ENCODE measurements at places on chromosomes 2 and 18. TPM values are rescaled to one million over a fixed set of nuclear protein-coding genes. Genes with fewer than 3 reads are reported as not detected.

DNA sequence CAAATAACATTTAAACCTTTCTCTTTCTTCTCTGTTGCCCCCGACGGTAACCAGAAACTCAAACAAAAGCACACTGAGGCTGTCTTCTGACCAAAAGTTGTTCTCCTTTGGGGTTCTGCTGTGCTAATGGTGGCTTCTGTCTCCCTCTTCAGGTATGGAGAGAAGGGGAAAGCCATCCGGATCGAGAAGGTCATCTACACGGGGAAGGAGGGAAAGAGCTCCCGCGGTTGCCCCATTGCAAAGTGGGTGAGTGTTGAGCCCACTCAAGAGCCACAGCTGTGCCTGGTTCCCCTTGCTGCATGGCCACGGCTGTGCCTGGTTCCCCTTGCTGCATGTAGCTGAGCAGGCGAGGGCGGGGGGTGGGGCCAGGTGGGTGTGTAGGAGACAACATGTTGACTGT is 67.4 kb downstream of the BOLA3 start:
- DNase-seq, result no peak
- no peaks in the 10 kb centered on the region for H3K4me1 ChIP-seq
- H3K36me3 ChIP-seq, result peaks cover 25% of the 10 kb centered on the region
- no peaks in the 10 kb centered on the region for H3K27me3 ChIP-seq

GRCh38 chr18:56444201-56444600 is 194.2 kb downstream of the TXNL1 start:
- no peak for DNase-seq
- H3K4me1 ChIP-seq, result no peaks in the 10 kb centered on the region
- no peak overlapping the region for H3K4me3 ChIP-seq
- no peak overlapping the region for H3K27ac ChIP-seq

- H3K27ac ChIP-seq, result no peak overlapping the region
- peaks cover 2% of the 10 kb centered on the region for H3K27me3 ChIP-seq
- no peaks in the 10 kb centered on the region for H3K36me3 ChIP-seq
- DNase-seq, result no peak
- H3K4me1 ChIP-seq, result no peaks in the 10 kb centered on the region
Observed at GRCh38 chr2:159109517-159109916, 141.1 kb downstream of the TANC1 start.

DNA sequence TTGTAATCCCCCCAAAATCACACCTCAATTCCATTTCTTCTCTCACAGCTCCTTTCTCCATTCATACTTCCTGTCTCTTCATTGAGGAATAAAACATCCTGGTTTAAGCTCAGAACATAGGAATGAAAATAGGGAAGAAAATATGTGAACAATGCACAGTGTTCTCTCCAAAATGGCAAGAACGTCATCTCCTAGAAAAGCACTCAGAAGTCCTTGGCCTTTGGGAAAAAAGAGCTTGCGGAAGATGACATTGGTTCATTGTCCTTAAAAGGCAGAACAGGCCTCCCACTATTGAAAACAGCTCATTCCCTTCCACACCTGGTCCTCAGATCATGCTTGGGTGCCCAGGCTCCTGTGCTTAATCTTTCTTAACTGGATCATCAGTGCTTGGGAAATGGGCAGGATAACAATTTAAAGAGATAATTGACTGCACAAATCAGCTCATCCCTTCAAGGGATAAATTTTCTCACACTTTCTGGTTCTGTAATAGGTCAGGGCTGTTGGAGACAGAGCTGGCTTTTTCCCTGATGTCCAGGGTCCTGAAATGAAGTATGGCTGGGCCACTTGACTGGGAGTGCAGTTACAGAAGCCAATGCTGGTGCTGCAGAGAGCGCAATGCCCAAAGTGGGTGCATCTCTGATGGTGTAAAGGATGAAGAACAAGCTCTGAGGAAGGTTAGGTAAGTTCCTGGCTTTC is 69.2 kb downstream of the MARCHF4 start:
- no peaks in the 10 kb centered on the region for H3K36me3 ChIP-seq
- H3K4me3 ChIP-seq, result no peak overlapping the region

GRCh38 chr2:81077396-81077795 is 772.8 kb upstream of the LRRTM1 start:
- DNase-seq, result no peak
- no peak overlapping the region for H3K27ac ChIP-seq
- H3K4me3 ChIP-seq, result no peak overlapping the region
- H3K36me3 ChIP-seq, result no peaks in the 10 kb centered on the region

DNA sequence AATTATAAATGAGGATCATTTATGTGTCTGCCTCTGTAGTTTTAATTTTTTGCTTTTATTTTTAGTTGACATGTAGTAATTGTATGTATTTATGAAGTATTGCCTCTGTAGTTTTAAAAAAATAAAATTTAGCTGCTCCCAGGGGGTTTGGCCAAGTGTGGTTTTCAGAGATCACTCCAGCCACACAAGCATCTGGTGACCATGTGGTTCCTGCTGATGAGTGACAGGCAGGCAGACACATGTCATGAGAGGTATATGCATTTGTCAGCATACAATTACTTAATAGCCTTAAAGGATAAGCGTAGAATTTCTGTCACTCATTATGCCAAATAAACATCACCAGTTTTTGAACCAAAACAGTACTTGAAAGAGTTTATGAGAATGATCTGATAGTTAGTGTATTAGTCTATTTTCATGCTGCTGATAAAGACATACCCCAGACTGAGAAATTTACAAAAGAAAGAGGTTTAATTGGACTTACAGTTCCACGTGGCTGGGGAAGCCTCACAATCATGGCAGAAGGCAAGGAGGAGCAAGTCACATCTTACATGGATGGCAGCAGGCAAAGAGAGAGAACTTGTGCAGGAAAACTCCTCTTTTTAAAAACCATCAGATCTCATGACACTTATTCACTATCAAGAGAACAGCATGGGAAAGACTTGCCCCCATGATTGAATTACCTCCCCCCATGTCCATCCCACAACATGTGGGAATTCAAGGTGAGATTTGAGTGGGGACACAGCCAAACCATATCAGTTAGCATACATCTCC is 29.6 kb downstream of the MREG start:
- H3K27me3 ChIP-seq, result no peaks in the 10 kb centered on the region
- peaks cover 22% of the 10 kb centered on the region for H3K36me3 ChIP-seq
- no peak overlapping the region for H3K4me3 ChIP-seq
- H3K4me1 ChIP-seq, result peaks cover 20% of the 10 kb centered on the region
- DNase-seq, result no peak
- H3K27ac ChIP-seq, result no peak overlapping the region

- no peaks in the 10 kb centered on the region for H3K36me3 ChIP-seq
- DNase-seq, result no peak
- peaks cover 16% of the 10 kb centered on the region for H3K27me3 ChIP-seq
- no peak overlapping the region for H3K27ac ChIP-seq
- no peak overlapping the region for H3K4me3 ChIP-seq
- H3K4me1 ChIP-seq, result no peaks in the 10 kb centered on the region
Observed at GRCh38 chr2:9221223-9221622, 14.6 kb downstream of the ASAP2 start.

GRCh38 chr18:45525301-45525700 is 90.0 kb upstream of the SLC14A2 start:
- no peaks in the 10 kb centered on the region for H3K4me1 ChIP-seq
- H3K4me3 ChIP-seq, result no peak overlapping the region
- H3K27me3 ChIP-seq, result peaks cover 9% of the 10 kb centered on the region
- no peaks in the 10 kb centered on the region for H3K36me3 ChIP-seq

DNA sequence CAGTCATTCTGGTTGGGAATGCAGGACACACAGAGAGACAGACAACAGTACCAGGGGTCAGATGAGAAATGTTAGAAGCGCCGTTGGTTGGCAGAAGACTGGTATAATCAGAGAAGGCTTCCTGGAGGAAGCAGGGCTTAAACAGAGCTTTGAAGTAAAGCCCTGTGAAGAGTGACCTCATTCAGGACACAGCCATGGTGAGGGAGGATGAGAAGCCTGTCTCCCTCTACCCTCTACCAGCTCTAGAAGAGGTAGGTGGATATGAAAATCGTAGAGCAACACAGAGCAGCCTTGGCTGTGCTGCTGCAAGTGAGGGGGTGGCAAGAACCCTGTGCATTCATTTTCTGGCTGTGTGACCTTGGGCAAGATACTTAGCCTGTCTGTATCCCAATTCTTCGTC is 14.2 kb downstream of the TET3 start:
- no peaks in the 10 kb centered on the region for H3K27me3 ChIP-seq
- peak overlapping the region; percentile 58 for H3K27ac ChIP-seq
- H3K4me1 ChIP-seq, result peaks cover 82% of the 10 kb centered on the region
- peaks cover 7% of the 10 kb centered on the region for H3K36me3 ChIP-seq
- peak; percentile 57 for DNase-seq

DNA sequence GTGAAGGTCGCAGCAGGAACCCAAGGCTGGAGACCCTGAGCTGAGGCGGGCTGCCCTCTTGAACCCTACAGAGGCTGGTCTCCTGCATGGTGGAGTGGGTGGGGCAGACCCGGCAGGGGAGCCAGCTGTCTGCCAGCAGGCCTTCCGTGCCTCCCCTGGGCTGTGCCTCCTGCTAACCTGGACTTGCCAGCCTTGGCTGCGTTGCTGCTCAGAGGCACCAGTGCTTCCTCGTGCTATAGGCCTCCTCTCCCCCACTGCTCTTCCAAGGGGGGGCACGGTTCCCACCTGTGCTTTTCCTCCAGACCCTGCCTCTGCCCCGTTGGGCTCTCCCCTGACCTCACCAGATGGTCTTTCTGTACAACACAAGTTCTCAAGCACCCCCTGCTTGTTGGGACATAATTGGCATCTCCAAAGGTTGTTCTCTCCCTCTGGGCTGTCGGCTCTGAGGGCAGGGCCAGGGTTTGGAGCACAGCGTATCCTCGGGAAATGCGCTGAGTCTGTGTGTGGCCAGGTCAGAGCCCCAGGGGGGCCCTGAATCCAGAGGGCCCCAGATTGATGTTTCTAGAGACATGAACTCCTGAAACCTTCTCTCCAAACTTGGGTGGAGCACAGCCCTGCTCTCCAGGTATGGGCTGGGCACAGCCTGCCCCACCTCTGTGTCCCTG is 6.7 kb downstream of the ARHGEF4 start:
- H3K4me1 ChIP-seq, result no peaks in the 10 kb centered on the region
- peaks cover 20% of the 10 kb centered on the region for H3K27me3 ChIP-seq
- H3K27ac ChIP-seq, result no peak overlapping the region
- DNase-seq, result no peak

GRCh38 chr2:28395334-28396061 is 2.8 kb downstream of the FOSL2 start:
- peaks cover 37% of the 10 kb centered on the region for H3K36me3 ChIP-seq
- no peaks in the 10 kb centered on the region for H3K27me3 ChIP-seq
- no peak for DNase-seq
- H3K4me1 ChIP-seq, result peaks cover 34% of the 10 kb centered on the region

DNA sequence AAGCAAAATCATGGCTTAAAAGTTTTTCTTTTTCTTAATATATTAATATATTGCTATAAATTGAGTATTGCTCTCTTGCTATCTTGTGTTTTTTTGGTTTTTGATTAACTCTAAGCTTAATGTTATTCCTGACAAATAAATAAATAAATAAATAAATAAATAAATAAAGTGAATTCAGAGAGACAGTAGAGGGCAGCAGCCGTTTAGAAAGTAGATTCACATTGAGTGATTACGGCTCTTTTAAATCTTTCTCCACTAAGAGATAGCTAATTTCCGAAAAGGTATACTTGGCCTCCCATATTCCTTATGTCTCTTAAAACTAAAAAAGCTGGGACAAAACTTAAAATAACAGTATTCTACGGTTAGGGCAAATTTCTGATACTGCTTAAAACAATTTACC is 34.3 kb downstream of the MSH2 start:
- no peaks in the 10 kb centered on the region for H3K27me3 ChIP-seq
- H3K4me1 ChIP-seq, result no peaks in the 10 kb centered on the region
- H3K4me3 ChIP-seq, result no peak overlapping the region
- H3K27ac ChIP-seq, result no peak overlapping the region
- peaks cover 15% of the 10 kb centered on the region for H3K36me3 ChIP-seq
- DNase-seq, result no peak

DNA sequence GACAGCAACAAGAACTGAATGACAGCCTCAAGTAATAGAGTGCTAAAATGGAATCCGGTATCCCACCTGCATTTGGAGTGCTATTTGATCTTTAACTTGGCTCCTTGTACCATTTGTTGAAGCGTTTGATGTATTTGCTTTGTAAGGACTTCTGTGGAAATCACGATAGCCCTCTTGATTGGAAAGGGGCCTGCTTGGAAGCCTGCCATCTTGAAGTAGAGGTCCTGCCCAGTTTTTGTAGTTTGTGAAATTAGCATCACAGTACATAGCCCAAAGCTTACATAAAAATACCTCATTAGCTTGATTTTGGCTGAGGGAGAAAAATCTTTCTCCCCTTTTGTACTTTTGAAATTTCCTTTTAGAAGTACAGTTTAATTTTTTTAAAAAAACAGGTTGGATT is 2.7 kb downstream of the CDCA7 start:
- H3K36me3 ChIP-seq, result peaks cover 50% of the 10 kb centered on the region
- H3K4me1 ChIP-seq, result peaks cover 40% of the 10 kb centered on the region
- DNase-seq, result no peak
- no peak overlapping the region for H3K4me3 ChIP-seq
- peaks cover 25% of the 10 kb centered on the region for H3K27me3 ChIP-seq
- no peak overlapping the region for H3K27ac ChIP-seq

- H3K4me1 ChIP-seq, result no peaks in the 10 kb centered on the region
- no peaks in the 10 kb centered on the region for H3K27me3 ChIP-seq
- no peak for DNase-seq
- H3K27ac ChIP-seq, result no peak overlapping the region
Observed at GRCh38 chr2:162732946-162733698, 105.4 kb downstream of the KCNH7 start.

Gene MPP4
- not detected for total RNA-seq

Gene IL36A
- total RNA-seq, result not detected

Gene GALNT13
- not detected for total RNA-seq

Gene ATP5F1A
- 515 TPM for total RNA-seq

Gene ANO7
- 2.1 TPM for total RNA-seq

Gene GAL3ST2
- total RNA-seq, result 1.0 TPM

Gene RIT2
- not detected for total RNA-seq

All from activated CD4-positive, alpha-beta T cell treated with anti-CD3 and anti-CD28 coated beads for 36 hours (primary cell).